ENCODE measurements at places on chromosomes 12 and 14.
A peak's percentile ranks its signal among the peaks of the same experiment; 100 is the strongest.

- no peak for DNase-seq
Observed at GRCh38 chr14:94152676-94153075, 21.4 kb upstream of the PPP4R4 start.

DNA sequence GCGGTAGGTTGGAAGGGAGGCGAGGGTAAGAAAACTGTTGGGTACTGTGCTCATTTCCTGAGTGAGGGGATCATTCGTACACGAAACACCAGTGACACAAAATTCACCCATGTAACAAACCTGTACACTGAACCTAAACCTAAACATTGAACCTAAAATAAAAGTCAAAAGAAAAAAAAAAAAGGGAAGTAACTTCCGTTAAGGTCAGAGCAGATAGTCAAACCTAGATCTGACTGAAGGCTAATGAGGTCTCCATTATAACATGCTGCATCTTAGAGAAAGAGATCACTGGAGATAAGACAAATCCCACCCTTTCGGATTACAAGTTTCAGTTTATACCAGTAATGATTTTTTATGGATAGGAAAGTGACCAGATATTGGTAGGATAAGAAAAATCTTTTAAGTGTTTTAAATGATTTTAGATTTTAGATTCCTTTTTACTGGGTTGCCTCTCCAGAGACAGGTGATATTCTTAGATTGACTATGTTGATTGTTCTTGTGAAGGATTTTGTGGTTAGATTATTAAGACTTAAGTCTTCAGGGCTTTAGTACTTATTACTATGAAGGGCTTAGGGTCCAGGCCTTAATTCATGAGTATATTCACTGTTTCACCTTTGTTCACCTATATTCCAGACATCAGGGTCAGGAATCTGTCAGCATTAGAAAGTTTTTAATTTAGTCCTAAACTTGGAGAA lies 11.2 kb upstream of the NCKAP1L start:
- no peak for DNase-seq

GRCh38 chr12:117967512-117967911 lies 1.3 kb downstream of the KSR2 start:
- no peak for DNase-seq

GRCh38 chr12:121765573-121765972 lies 27.9 kb downstream of the RHOF start:
- DNase-seq = no peak

- peak; percentile 35 for DNase-seq
Observed at GRCh38 chr12:49706351-49707127, 666 bp downstream of the FMNL3 start.

DNA sequence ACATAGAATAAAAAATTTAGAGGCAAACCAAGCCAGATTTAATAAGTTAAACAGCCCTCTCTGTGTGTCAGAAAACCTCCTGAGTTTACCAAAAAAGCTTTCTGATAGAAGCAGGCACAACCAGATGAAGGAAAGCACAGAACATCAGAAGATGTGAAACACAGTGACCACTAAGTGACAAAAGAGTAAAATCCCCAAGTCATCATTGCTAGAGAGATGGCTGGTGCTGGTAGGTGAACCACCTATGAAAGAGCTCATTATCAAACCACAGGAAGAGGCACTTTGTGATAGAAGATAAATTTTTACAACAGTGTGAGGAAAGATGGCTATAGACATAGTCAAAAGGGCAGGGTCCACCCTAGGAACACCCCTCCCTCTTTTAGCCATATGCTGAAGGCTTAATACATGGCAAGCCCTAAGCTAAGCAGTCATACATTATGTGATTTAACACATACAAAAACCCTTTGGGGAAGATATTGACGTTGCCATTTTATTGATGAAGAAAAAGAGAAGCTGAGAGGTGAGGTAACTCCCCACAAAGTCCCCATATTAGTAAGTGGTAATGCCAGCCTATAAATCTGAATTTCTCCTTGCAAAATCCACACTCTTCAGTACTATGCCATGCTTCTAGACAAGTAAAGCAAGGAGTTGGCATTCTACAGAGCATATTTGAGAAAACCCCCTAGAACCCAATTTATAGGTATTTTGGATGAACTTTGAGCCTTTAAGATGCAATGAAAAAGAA lies 449.9 kb downstream of the LRIG3 start:
- no peak for DNase-seq

DNA sequence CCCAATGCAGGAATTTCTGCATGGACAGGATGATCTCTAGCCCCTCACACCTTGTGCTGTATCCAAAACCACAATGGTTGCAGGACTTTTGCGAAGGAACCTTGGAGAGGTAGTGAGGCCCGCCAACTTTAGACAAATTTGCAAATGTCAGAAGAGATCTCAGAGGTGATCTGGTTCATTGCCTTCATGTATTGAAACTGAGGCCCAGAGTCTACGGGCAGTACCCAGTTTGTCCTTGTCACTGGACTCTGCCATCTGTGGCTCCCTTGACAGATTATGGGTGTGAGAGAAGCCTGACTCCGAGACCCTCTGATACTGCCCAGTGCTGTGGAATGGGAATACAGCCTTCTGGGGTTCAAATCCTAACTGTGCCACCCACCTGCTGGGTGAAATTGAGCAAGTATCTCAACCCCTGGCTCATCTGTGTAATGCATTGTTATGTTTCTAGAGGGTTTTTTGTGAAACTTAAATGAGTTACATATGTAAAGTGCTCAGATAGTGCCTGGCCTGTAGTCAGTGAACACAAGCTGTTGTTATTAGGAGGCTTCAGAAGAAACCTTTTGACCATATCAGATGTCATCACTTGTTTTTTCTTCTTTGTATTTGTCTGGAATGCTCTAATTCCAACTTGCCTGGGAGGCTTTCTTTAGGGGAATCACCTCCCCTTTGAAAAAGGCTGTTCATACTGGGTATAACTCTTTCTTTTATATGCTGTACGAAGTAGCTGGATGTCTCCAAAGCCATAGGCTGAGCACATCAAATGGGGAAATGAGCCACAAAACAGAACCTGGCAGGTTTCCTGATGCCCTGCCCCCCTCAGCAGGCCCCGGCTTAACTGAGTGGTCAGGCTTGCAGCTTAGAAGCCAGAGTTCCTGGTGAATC lies 71.4 kb upstream of the SRSF5 start:
- DNase-seq = peak; percentile 61

- DNase-seq = no peak
Observed at GRCh38 chr14:32421781-32422180, 92.7 kb downstream of the AKAP6 start.

All from common myeloid progenitor, CD34-positive (primary cell).